ENCODE measurements at places on chromosomes 5 and 9.

DNA sequence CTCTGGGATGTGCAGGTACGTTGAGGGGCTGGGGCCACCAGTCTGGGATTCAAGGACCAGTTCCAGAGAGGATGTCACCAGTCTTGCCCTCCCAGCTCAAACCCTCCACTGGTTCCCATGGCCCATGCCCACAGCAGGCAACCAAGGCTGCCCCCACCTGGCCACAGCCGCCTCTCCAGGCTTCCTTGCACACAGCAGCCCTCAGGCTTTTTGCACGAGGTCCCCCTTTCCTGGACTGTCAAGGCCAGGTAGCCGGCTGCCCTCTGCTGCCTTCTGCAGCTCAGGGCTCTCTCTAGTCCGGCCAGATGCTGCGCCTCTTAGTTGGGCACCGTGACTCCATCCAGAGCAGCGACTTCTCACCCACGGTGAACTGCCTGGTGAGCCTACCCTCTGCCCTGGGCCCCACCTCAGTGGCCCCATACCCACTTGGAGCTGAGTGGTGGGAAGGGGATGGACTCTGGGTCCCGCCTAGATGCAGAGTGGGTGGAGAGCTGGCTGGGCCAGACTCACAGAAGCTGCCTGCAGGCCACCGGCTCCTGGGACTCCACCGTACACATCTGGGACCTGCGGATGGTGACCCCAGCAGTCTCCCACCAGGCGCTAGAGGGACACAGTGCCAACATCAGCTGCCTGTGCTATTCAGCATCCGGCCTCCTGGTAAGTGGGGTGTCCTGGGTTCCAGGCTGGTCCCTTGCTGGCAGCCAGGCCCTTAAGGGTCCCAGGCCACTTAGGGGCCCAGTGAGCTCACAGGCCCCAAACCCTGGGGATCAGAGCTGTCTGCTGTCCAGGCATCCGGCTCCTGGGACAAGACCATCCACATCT lies 2.9 kb downstream of the WDR38 start:
- DNase-seq: peak; percentile 90

DNA sequence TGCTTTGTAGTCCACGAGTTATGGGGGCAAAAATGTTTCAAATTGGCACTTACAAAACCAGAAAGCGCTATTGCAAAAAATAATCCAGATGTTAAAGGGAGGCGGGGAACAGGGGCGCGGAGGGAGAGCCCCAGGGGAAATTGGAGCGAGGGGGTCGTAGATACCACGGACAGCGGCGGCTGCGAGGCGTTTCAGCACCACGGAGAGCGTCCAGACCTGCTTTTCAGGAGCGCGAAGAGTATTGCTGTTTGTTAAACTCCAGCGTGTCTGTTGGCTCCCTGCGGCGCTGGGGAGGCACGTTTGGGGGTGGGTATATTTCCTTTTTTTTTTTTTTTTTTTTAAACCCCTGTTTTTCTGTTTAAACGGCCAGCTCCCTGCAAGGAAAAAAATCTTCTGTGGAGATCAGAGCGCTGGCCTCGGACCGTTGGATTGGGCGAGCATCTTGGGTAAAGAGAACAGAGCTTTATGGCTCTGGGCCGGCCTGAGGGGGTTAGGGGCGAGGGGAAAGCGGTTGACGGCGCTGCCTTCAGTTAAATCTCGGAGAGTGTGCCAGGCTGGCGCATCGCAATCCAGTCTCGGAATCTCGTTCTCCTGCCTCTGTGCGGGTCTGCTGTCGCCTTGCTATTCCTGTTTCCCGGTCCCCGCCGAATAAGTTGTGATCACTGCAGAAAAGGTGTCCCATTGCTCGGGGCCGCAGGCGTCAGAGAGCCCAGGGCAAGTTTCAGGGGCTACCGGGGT lies at the start of gene GLRA1:
Gene GLRA1, minus strand, starts transcription at position 288 of the 738 bp plus-strand sequence. CDS start 302 bp downstream, outside the sequence.
- DNase-seq: peak; percentile 32

- no peak for DNase-seq
These were observed 82.6 kb downstream of the MYO10 start for GRCh38 chr5:16853518-16853917.

DNA sequence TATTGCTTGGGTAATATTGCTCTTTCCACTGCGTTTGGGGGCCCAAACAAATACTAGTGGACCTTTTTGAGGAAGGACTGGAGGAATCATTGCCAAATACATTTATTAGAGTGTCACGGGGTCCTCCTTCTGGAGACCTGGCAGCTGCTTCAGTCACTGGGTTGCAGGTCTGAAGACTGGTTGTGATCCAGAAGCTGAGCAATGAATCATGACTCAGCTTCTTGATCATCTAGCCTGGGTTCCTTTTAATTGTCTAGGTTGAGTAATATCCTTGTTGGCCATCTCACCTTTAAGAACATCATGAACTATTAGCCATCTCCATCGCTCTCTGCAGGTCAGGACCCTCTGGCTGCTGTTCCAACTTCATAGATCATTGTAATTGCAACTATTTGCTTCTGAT lies 15.4 kb upstream of the UBAP1 start:
- DNase-seq: no peak

GRCh38 chr5:63346451-63346850 lies 615.8 kb downstream of the HTR1A start:
- DNase-seq: no peak

- DNase-seq: no peak
These were observed 230.9 kb downstream of the GADD45G start for GRCh38 chr9:89835666-89836065.

GRCh38 chr5:86623785-86624483 lies 6.2 kb downstream of the COX7C start:
- DNase-seq: no peak

DNA sequence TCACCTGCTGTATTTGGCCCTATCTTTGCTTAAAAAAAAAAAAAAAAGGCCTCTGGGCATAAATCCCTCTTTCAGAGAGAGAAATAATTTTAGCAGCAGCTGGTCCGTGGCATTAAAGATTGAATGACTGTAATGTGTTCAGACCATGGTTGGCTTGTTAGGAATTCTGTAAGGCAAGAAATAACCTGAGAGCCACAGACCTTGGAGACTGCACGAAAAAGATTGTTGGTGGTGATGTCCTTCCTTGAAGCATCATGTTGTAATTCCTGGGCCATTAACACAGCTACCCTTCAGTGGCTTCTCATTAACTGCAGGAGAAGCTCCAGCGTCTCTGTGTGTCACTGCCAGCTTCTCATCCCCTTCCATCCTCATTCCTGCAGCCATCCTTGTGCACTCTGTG lies 79.0 kb downstream of the SGCD start:
- DNase-seq: no peak

- no peak for DNase-seq
These were observed 285.5 kb upstream of the WWC1 start for GRCh38 chr5:168005936-168006335.

- peak; percentile 26 for DNase-seq
These were observed 81.5 kb downstream of the WNK2 start for GRCh38 chr9:93265301-93265971.

- no peak for DNase-seq
These were observed 45.4 kb downstream of the LARP1 start for GRCh38 chr5:154800582-154800981.

DNA sequence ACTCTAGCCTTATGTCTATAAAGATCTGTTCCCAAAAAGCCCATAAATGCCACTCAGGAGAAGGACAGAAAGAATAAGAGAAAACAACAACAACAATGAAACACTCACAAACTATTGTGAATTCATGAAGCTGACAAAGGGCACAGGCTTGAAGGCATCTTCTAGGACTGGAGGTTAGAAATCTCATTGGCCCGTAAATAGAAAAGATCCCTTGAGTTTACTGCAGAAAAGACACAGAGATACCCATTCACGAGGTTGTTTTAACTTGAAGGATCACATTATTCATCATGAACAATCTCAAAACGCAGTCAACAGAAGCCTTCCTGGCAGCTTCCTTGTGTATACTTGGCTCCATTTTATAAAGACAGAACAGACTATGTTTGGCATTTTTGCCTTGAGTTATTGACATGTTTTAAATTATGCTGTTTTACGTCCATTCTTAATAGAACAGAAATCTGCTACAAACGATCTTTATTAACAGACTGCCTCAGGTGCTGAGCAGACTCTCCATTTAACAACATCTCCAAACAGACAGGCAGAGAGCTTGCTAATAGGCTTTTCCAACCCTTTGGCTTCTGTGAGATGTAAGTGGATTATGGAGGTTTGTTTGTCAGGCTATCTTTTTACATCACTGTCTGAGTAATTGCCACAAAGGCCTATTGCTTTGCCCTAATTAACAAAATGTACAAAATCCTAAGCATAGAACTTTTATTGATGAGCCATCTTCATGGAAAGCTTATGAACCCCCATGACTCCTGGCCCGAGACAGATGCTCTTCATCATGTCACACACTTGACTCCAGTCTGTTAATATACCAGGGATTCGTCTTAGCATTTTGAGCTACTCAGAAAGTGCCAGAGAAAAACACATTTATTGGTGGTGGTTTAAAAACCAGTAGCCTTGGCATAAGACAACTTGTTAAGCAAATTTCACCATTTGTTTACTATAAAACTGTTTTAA lies 735.3 kb upstream of the ZNF608 start:
- no peak for DNase-seq

GRCh38 chr5:172766287-172767108 lies 4.5 kb downstream of the DUSP1 start:
- DNase-seq: no peak

GRCh38 chr5:159894149-159894720 lies 22.0 kb upstream of the ADRA1B start:
- DNase-seq: no peak

- DNase-seq: no peak
These were observed 130.4 kb downstream of the CHSY3 start for GRCh38 chr5:130034566-130035210.

- no peak for DNase-seq
These were observed 174.2 kb downstream of the OXCT1 start for GRCh38 chr5:41695920-41696582.
